Heart right ventricle (tissue), 16 donors: ENCODE measurements at places on chromosomes 3 and 15. TPM values are rescaled to one million over a fixed set of nuclear protein-coding genes. Genes with fewer than 3 reads are reported as not detected.

Gene B3GALNT1
- 68.3 TPM for total RNA-seq

DNA sequence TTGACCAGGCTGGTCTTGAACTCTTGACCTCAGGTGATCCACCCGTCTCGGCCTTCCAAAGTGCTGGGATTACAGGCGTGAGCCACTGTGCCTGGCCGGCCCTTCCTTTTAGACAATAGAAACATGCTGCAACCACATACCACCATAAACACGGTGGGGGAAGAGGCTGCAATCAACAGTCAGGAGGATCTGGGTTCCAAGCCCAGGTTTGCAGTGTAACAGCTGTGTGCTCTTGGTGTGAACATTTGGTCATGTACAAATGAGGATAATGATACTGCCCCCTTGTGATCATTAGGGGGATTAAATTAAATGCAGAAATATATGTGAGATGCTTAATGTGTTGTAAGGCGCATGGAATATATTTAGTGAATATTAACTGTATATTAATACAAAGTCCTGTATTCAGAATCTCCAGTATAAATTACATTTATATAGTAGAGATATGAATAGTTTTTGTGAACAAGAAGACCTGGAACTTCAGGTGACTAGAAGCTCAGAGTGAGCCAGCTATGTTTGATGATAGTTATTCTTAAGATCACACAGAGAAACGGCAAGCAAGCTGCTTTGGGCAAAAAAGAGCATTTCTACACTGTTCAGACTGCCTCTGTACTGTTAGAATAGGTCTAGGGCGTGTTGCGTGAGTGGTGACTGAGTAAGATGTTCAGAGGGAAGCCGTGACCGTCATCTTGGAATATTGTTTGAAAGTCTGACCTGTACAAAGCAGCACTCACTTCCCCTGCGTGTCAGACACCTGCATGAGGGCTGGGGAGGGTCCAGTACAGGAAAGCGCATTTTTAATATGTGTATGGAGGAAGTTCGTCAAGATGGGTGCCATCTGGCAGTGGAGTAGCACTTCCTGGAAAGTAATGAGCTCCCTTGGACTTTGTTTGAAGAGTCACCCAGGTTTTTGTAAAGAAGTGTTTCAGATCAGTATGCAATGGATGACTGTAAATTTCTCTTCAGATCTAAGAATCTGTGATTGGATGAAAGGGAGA, 125.8 kb downstream of the PGPEP1L start:
- peaks cover 8% of the 10 kb centered on the region for H3K4me1 ChIP-seq
- no peak overlapping the region for H3K4me3 ChIP-seq
- no peak for DNase-seq
- H3K27ac ChIP-seq, result no peak overlapping the region

GRCh38 chr3:152738656-152739055, 96.3 kb upstream of the P2RY1 start:
- H3K27me3 ChIP-seq, result no peaks in the 10 kb centered on the region
- H3K36me3 ChIP-seq, result no peaks in the 10 kb centered on the region

Gene SLC38A3
- 11.4 TPM for total RNA-seq

GRCh38 chr3:152056481-152056880, 183.0 kb downstream of the SUCNR1 start:
- DNase-seq, result no peak
- H3K4me3 ChIP-seq, result no peak overlapping the region
- H3K27ac ChIP-seq, result no peak overlapping the region
- H3K27me3 ChIP-seq, result no peaks in the 10 kb centered on the region
- H3K36me3 ChIP-seq, result no peaks in the 10 kb centered on the region

Gene GPR62
- total RNA-seq, result 0.22 TPM

Gene STAG1
- total RNA-seq, result 16.4 TPM

- H3K4me3 ChIP-seq, result no peak overlapping the region
- no peak overlapping the region for H3K27ac ChIP-seq
- H3K4me1 ChIP-seq, result no peaks in the 10 kb centered on the region
- no peaks in the 10 kb centered on the region for H3K36me3 ChIP-seq
- no peaks in the 10 kb centered on the region for H3K27me3 ChIP-seq
These were observed 63.5 kb upstream of the MFGE8 start for GRCh38 chr15:88976656-88977055.

Gene CELSR3
- total RNA-seq, result 0.10 TPM

DNA sequence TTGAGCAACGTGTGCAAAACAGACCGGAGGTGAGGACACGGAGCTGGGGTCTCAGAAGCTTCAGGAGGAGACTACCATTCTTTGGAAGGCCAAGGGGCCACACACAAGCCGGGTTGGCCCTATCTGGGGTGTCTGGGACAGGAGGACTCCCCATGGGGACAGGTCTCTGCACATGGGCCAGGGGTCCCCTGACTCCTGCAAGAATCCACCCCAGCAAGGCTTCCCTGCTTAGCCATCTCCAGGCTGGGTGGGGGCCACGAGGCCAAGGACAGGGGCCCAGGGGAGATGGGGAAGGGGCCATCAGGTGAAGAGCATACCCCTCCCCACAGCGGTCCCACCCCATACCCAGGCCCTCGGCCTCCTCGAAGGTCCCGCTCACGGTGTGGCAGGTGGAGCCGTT, 38.5 kb downstream of the ADAMTS7 start:
- no peaks in the 10 kb centered on the region for H3K27me3 ChIP-seq
- no peak overlapping the region for H3K27ac ChIP-seq
- H3K4me1 ChIP-seq, result peaks cover under 1% of the 10 kb centered on the region
- H3K4me3 ChIP-seq, result no peak overlapping the region
- H3K36me3 ChIP-seq, result no peaks in the 10 kb centered on the region
- no peak for DNase-seq

DNA sequence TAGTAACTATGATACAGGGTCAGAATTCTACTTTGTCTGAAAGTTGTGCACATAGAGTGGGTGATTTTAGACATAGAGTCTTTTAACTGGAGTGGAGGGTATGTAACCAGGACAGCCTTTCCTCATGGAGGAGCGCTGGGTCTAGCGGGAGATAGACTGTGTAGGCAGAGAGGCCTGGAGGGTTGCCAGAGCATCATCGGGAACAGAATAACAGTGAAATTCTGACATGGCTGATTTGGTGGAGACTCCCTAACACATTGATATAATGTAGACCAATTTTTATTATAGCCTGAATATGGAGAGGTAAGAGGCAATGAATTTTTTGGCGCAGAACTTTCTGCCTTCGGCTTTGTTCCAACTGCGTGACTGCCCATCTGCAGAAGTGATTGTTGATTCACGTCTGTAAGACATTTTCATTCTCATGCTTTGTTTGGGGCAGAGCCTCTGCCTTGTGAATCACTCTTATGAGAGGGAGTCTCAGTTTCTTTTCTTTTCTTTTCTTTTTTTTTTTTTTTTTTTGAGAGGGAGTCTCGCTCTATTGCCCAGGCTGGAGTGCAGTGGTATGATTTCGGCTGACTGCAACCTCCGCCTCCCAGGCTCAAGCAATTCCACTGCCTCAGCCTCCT, 16.0 kb downstream of the LPP start:
- H3K36me3 ChIP-seq, result peaks cover 4% of the 10 kb centered on the region
- no peak overlapping the region for H3K4me3 ChIP-seq
- peaks cover 18% of the 10 kb centered on the region for H3K4me1 ChIP-seq
- no peaks in the 10 kb centered on the region for H3K27me3 ChIP-seq

DNA sequence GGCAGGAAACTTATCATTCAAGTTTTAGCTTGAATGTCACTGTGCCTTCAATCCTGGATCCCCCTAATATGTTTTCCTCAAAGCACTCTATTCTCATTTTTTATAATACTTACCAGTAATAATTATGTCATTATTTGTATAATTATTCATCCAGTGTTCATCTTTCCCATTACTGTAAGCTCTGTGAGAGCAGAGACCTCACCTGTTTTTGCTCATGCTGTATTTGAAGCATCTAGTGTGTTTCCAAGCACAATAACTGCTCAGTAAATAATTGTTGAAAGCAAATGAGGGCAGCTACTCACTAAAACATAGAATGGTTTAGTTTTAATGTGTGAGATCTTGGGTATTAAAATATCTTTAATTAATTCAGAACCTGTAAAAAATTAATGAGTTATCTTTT, 36.9 kb upstream of the KPNA4 start:
- no peak for DNase-seq
- H3K27me3 ChIP-seq, result no peaks in the 10 kb centered on the region
- H3K4me3 ChIP-seq, result no peak overlapping the region

DNA sequence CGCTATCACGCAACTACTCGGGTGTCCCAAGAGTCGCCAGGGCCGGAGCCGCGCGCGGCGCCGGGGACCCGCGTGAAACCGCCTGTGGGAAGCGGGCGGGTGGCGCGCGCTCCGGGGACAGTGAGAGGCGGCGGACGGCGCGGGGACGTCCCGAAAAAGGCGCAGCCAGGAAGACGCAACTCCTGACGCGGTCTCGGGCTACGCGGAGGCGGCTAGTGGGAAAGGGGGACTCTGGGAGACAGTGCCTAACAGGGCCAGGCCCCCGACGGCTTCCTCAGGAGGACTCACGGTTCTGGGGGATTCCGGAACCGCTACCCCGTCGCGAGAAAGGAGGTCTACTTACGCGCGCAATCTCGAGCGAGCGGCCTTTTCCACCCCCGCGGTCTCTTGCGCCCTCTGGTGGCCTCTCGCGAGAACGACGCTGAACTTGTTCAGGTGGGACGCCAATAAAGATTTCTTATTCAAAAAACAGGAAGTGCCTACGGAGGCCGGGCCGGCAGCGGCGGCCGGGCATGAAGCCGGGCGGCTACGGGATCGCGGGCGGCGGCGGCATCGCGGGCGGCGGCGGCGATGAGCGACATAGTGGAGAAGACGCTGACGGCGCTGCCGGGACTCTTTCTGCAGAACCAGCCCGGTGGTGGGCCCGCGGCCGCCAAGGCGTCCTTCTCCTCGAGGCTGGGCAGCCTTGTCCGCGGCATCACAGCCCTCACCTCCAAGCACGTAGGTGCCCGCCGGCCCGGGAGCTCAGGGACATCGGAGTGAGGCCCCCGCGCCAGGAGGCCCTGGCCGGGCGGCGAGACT, at the start of gene AP4E1:
Gene AP4E1, plus strand, starts transcription at position 475 of the 801 bp plus-strand sequence. Its CDS starts 96 bp downstream, at position 571.
- no peaks in the 10 kb centered on the region for H3K27me3 ChIP-seq
- H3K36me3 ChIP-seq, result no peaks in the 10 kb centered on the region
- DNase-seq, result peak; percentile 93
- H3K27ac ChIP-seq, result peak within 1 kb of the TSS; percentile 93

- H3K27me3 ChIP-seq, result no peaks in the 10 kb centered on the region
- H3K27ac ChIP-seq, result peak overlapping the region; percentile 80
- peaks cover 36% of the 10 kb centered on the region for H3K4me1 ChIP-seq
- H3K4me3 ChIP-seq, result no peak overlapping the region
These were observed 37.7 kb downstream of the PLD1 start for GRCh38 chr3:171772427-171773056.

DNA sequence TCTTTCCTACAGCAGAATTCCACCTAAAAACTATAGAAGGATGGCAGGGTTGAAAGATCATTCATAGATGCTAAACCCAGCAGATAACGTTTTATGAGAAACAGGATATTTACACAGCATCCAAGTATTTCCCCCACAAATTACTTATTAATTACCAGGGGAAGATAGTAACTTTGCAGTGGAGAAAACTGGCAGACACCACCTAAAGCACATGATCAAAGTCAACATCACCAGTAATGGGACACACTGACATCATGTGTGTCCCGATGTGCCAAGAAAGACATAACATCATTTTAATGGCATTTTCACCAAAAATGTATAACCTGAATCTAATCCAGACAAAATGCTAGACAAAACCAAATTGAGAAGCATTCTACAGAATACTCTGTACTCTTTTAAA, 220.4 kb upstream of the THBS1 start:
- H3K4me1 ChIP-seq, result peaks cover 5% of the 10 kb centered on the region
- H3K27me3 ChIP-seq, result no peaks in the 10 kb centered on the region
- H3K36me3 ChIP-seq, result no peaks in the 10 kb centered on the region
- no peak overlapping the region for H3K27ac ChIP-seq

DNA sequence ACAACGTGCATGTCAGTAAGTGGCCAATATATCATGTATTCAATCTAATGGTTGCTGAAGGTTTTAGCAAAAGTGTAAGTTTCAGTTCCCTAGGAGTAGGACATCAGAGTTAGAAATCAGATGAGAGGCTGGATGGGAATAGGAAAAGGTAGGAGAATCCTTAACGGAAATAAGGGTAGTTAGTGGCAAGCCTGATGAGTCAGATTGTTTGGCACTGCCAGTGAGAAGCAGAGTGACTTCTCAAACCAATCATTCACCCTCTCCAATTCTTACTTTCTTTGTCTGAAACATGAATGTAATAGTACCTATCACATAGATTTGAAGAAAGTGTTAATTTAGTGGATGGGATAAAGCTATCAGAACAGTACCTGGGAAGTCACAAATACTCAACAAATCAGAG, 894.0 kb downstream of the NTRK3 start:
- no peak for DNase-seq
- no peak overlapping the region for H3K4me3 ChIP-seq
- no peaks in the 10 kb centered on the region for H3K27me3 ChIP-seq
- no peaks in the 10 kb centered on the region for H3K36me3 ChIP-seq

DNA sequence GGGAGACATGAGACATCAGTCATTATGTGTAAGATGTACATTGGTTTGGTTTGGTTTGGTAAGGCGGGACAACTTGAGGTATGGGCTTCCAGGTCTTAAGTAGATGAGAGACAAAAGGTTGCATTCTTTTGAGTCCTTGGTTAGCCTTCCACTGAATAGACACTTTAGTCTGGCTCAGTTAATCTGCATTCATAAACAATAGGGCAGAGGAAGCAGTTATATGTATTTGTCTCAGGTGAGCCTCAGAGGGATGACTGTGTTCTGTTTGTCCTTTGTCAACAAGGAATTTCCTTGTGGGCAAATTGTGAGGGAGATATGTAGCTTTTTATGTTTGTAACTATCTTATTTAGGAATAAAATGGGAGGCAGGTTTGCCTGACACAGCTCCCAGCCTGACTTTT, 50.4 kb downstream of the TCF12 start:
- DNase-seq, result no peak
- H3K27me3 ChIP-seq, result no peaks in the 10 kb centered on the region
- no peaks in the 10 kb centered on the region for H3K36me3 ChIP-seq
- H3K4me3 ChIP-seq, result no peak overlapping the region
- H3K4me1 ChIP-seq, result peaks cover 76% of the 10 kb centered on the region

GRCh38 chr3:13863965-13864595, 15.8 kb downstream of the WNT7A start:
- no peaks in the 10 kb centered on the region for H3K27me3 ChIP-seq
- no peak overlapping the region for H3K27ac ChIP-seq
- no peak for DNase-seq
- no peak overlapping the region for H3K4me3 ChIP-seq
- no peaks in the 10 kb centered on the region for H3K4me1 ChIP-seq

Gene DAPK2
- 27.7 TPM for total RNA-seq

- H3K27me3 ChIP-seq, result no peaks in the 10 kb centered on the region
- DNase-seq, result no peak
- no peaks in the 10 kb centered on the region for H3K4me1 ChIP-seq
- no peak overlapping the region for H3K27ac ChIP-seq
- no peak overlapping the region for H3K4me3 ChIP-seq
These were observed 12.4 kb downstream of the GLCE start for GRCh38 chr15:69172847-69173246.

GRCh38 chr3:197372047-197372661, 73.7 kb upstream of the DLG1 start:
- no peak overlapping the region for H3K4me3 ChIP-seq
- H3K36me3 ChIP-seq, result no peaks in the 10 kb centered on the region
- H3K27ac ChIP-seq, result no peak overlapping the region
- H3K27me3 ChIP-seq, result no peaks in the 10 kb centered on the region
- no peak for DNase-seq
- no peaks in the 10 kb centered on the region for H3K4me1 ChIP-seq

Gene ETFA
- total RNA-seq, result 384 TPM

Gene SCAMP5
- 1.5 TPM for total RNA-seq
